ENCODE measurements at places on chromosomes 2 and 18. TPM values are rescaled to one million over a fixed set of nuclear protein-coding genes. Genes with fewer than 3 reads are reported as not detected.

Gene STARD7
- 107 TPM for total RNA-seq

Gene FOXI3
- total RNA-seq, result not detected

Gene SLC30A3
- total RNA-seq, result not detected

Gene TSHZ1
- 20.9 TPM for total RNA-seq

Gene ST8SIA5
- total RNA-seq, result 1.5 TPM

Gene RAMP1
- 21.8 TPM for total RNA-seq

Gene MBD5
- 28.1 TPM for total RNA-seq

Gene PECR
- total RNA-seq, result 32.4 TPM

Gene PTGR3
- 25.5 TPM for total RNA-seq

Gene FASTKD2
- total RNA-seq, result 19.9 TPM

Gene CEBPZOS
- total RNA-seq, result 40.2 TPM

Gene CNGA3
- total RNA-seq, result 1.1 TPM

Gene ZBTB7C
- 14.2 TPM for total RNA-seq

Gene POMC
- 3.4 TPM for total RNA-seq

Gene FBXO15
- total RNA-seq, result 0.29 TPM

Gene CCDC85A
- 7.6 TPM for total RNA-seq

Gene CLHC1
- 5.2 TPM for total RNA-seq

Gene NPPC
- 2.5 TPM for total RNA-seq

Gene MREG
- total RNA-seq, result 5.7 TPM

Gene LCT
- 0.77 TPM for total RNA-seq

Gene VWA3B
- total RNA-seq, result not detected

Gene HOXD13
- 1.1 TPM for total RNA-seq

Gene G6PC2
- total RNA-seq, result 0.35 TPM

Gene GAD1
- total RNA-seq, result not detected

Gene MCFD2
- 104 TPM for total RNA-seq

Gene CRYGA
- total RNA-seq, result not detected

Gene MYL1
- total RNA-seq, result not detected

Gene ASIC4
- not detected for total RNA-seq

Gene DSG1
- not detected for total RNA-seq

Gene POTEI
- not detected for total RNA-seq

Gene TMEM198
- total RNA-seq, result 2.6 TPM

Gene CPLX4
- total RNA-seq, result not detected

Gene ASPRV1
- total RNA-seq, result 1.1 TPM

Gene CDH20
- total RNA-seq, result 0.74 TPM

Gene PLEKHH2
- total RNA-seq, result 11.4 TPM

Gene OST4
- 275 TPM for total RNA-seq

Gene CPO
- 0.84 TPM for total RNA-seq

Gene SPP2
- total RNA-seq, result not detected

Gene HOXD4
- total RNA-seq, result 4.1 TPM

Gene PROC
- total RNA-seq, result not detected

Gene CRYBA2
- total RNA-seq, result not detected

Gene BOK
- 115 TPM for total RNA-seq

Gene NEU4
- total RNA-seq, result 1.1 TPM

Gene MARCHF4
- not detected for total RNA-seq

Gene TUBA4B
- not detected for total RNA-seq

Gene CNDP1
- total RNA-seq, result not detected

Gene ECEL1
- total RNA-seq, result 0.35 TPM

Gene PRSS56
- total RNA-seq, result not detected

Gene DNAH7
- total RNA-seq, result 0.45 TPM

Gene HYCC2
- total RNA-seq, result 31.5 TPM

Gene CCDC74A
- 0.96 TPM for total RNA-seq

Gene PXDN
- total RNA-seq, result 228 TPM

Gene UGT1A8
- total RNA-seq, result not detected

Gene L3MBTL4
- total RNA-seq, result 7.5 TPM

Gene CARF
- total RNA-seq, result 5.4 TPM

Gene MAPK4
- total RNA-seq, result not detected

All from mesenteric fat pad (tissue), 1 donor.